IMR-90 (cell line): ENCODE measurements at places on chromosomes 2 and 18. TPM values are rescaled to one million over a fixed set of nuclear protein-coding genes. Genes with fewer than 3 reads are reported as not detected.

- no peaks in the 10 kb centered on the region for H3K4me1 ChIP-seq
- no peak for DNase-seq
- no peak overlapping the region for H3K27ac ChIP-seq
- H3K4me3 ChIP-seq, result no peak overlapping the region
These were observed 65.3 kb downstream of the TPO start for GRCh38 chr2:1478311-1479305.

GRCh38 chr2:133780099-133780996 lies 212.1 kb upstream of the NCKAP5 start:
- no peaks in the 10 kb centered on the region for H3K36me3 ChIP-seq
- H3K27me3 ChIP-seq, result no peaks in the 10 kb centered on the region
- H3K4me1 ChIP-seq, result 0 out of 2 replicates have a peak, but pooled peaks cover 2% of the 10 kb centered on the region
- DNase-seq, result peak; percentile 86
- H3K4me3 ChIP-seq, result no peak overlapping the region
- H3K27ac ChIP-seq, result no peak overlapping the region

DNA sequence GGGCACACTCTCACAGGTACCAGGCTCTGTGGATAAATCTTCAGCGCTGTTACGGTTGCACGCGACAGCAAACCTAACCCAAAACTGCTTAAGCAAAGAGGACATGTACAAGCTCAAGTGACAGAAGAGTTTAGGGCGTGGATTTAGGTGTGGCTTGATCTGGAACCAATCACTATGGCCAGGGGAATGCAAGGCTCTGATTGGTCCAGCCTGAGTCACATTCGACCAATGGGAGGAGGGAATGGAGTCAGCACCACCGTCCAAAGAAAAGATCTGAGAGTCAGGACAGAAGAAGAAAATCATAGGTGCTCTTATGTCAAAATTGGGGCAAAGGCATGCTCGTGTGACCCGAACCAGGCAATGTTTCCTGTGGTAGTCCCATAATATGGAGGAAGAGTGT lies 139.0 kb downstream of the TRIM43 start:
- H3K27ac ChIP-seq, result no peak overlapping the region
- no peaks in the 10 kb centered on the region for H3K36me3 ChIP-seq
- no peaks in the 10 kb centered on the region for H3K4me1 ChIP-seq
- no peak overlapping the region for H3K4me3 ChIP-seq
- no peak for DNase-seq

- peaks cover 8% of the 10 kb centered on the region for H3K36me3 ChIP-seq
- H3K27ac ChIP-seq, result no peak overlapping the region
- H3K4me3 ChIP-seq, result peak overlapping the region; percentile 99
- peak; percentile 92 for DNase-seq
- H3K4me1 ChIP-seq, result no peaks in the 10 kb centered on the region; the same call in 1 of the 2 replicates
These were observed 1.1 kb downstream of the LMAN1 start for GRCh38 chr18:59357928-59358327.

GRCh38 chr2:23793476-23793875 lies 133.4 kb downstream of the ATAD2B start:
- no peaks in the 10 kb centered on the region for H3K36me3 ChIP-seq
- H3K27me3 ChIP-seq, result no peaks in the 10 kb centered on the region
- H3K4me1 ChIP-seq, result peaks cover 9% of the 10 kb centered on the region

GRCh38 chr2:53545604-53546003 lies 222.0 kb upstream of the CHAC2 start:
- H3K36me3 ChIP-seq, result no peaks in the 10 kb centered on the region
- H3K27me3 ChIP-seq, result no peaks in the 10 kb centered on the region; the same call in 1 of the 2 replicates
- H3K4me1 ChIP-seq, result peaks cover 1% of the 10 kb centered on the region; the same call in 1 of the 2 replicates
- no peak for DNase-seq

DNA sequence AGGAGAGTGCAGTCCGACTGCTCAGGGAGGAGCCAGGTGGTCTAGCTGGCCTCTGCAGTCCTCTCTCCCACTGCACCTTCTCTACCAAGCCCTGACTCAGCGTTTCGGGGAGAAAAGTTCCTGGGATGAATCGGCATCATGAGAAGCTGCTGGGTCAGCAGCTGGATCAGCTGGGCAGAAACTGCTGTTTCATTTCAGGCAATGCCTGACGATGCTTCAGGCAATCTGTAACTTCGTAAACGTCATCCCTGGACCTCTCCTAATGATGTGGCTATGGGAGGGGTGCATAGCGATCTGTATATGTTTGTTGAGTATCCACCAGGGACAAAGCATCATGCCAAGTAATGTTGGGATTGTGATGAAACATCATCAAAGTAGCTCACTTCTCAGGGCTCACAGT lies 20.7 kb downstream of the LIPG start:
- H3K4me1 ChIP-seq, result no peaks in the 10 kb centered on the region
- H3K27me3 ChIP-seq, result peaks cover 33% of the 10 kb centered on the region
- DNase-seq, result peak; percentile 13
- H3K4me3 ChIP-seq, result no peak overlapping the region

GRCh38 chr18:76674596-76674995 lies 147.8 kb upstream of the ZNF236 start:
- DNase-seq, result no peak
- H3K27me3 ChIP-seq, result peaks cover 22% of the 10 kb centered on the region
- H3K4me1 ChIP-seq, result no peaks in the 10 kb centered on the region
- no peak overlapping the region for H3K27ac ChIP-seq
- no peak overlapping the region for H3K4me3 ChIP-seq

DNA sequence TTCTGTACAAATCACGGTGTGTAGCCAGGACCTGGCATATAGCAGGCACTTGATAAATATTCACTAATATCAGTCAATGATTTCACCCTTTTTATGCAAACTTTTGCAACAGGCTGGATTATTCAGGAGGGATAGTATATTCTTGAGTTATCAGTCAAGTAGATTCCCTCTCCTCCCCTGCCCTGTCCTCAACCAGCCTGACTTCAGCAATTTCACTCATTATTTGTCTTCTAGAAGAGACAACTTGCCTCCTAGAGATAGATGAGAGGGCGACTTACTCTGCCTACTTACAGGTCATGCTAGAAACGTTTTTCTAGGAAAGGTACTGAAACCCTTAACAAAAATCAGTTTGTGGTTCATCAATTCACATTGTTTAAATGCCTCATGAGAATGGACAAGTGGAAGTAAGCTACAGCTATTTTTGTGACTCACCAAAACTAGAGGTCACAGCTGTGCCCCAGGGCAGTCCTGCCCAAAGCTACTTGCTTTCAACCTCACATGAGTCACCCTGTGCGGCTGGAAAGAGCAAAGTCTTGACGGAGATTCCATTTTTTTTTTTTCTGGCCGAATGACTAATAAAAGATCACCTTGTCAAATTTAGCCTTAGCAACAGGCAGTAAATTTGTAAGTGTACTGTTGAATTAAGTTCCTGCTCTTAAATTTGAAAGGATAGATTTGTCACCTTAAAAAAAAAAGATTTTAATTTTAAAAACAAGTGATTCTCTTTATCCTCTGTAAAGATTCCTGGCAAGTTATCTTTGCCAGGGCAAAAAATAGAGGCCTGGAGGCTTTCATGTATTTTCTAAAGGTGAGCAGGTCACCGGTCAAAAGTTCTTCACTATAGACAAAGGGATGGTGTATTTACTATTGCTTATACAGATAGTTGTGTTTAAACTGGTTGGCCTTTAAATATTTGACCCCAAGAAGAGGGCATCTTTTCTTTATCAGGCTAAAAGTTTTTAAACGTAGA lies 109.0 kb upstream of the SLC35G4 start:
- no peaks in the 10 kb centered on the region for H3K36me3 ChIP-seq
- H3K4me3 ChIP-seq, result no peak overlapping the region
- no peaks in the 10 kb centered on the region for H3K27me3 ChIP-seq
- peaks cover 2% of the 10 kb centered on the region; the same call in 1 of the 2 replicates for H3K4me1 ChIP-seq
- H3K27ac ChIP-seq, result no peak overlapping the region

- H3K27me3 ChIP-seq, result no peaks in the 10 kb centered on the region
- H3K27ac ChIP-seq, result no peak overlapping the region
- no peak for DNase-seq
- H3K36me3 ChIP-seq, result no peaks in the 10 kb centered on the region
These were observed 32.4 kb downstream of the ABCB11 start for GRCh38 chr2:168998609-168999211.

- H3K27me3 ChIP-seq, result no peaks in the 10 kb centered on the region
- H3K4me3 ChIP-seq, result no peak overlapping the region
- no peak overlapping the region for H3K27ac ChIP-seq
- DNase-seq, result no peak
- no peaks in the 10 kb centered on the region for H3K36me3 ChIP-seq
- peaks cover 23% of the 10 kb centered on the region for H3K4me1 ChIP-seq
These were observed 75.3 kb upstream of the PPP1CB start for GRCh38 chr2:28676152-28676835.

REG1B gene
- not detected in 2 replicates for polyA plus RNA-seq

SP3 gene
- 19.9 and 26.7 TPM in 2 replicates for polyA plus RNA-seq

GPR45 gene
- polyA plus RNA-seq, result not detected in 2 replicates

C2orf72 gene
- 0.09 and 0.24 TPM in 2 replicates for polyA plus RNA-seq

NDUFB3 gene
- polyA plus RNA-seq, result 87.0 and 98.7 TPM in 2 replicates

CNGA3 gene
- not detected in 2 replicates for polyA plus RNA-seq

TWIST2 gene
- 33.6 and 40.0 TPM in 2 replicates for polyA plus RNA-seq

NOL4 gene
- polyA plus RNA-seq, result not detected in 2 replicates
